AG08395 (cell line): ENCODE measurements at places on chromosomes 4 and X.

DNA sequence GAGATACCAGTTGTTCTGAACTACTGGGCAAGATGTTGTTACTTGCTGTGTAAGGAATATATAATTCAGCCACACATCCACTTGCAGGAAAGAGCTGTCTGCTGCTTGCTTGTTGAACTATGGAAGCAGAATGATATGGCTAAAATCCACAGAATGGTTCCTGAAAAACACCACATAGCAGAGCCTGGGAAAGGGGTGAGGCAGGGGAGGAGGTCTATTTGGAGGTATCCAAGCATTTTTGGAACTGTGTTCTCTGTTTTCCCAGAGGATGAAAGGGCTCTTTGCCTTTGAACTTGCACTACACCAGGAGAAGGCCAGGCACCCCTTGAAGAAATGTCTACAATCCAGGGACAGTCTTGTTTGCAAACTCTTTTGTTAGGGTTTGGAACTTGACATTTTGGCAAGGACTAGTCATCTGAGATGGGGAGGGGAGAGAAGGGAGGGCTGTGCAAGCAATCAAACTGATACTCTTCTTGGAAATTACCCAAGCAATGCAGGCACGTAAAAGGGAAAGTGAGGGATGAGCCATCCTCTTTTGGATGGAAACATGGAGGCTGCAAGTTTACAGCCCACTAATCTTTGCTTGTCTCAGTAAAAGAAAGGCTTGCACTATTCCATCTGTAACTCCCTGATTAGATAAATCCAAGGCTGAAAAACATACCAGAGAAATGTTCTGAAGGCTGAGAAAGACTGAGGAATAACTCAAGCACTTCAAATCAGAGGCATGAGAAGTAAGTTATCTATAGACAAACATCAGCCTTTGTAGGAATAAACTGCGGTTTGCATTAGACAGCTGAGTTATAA, 141.0 kb downstream of the TSPAN5 start:
- no peak for DNase-seq

DNA sequence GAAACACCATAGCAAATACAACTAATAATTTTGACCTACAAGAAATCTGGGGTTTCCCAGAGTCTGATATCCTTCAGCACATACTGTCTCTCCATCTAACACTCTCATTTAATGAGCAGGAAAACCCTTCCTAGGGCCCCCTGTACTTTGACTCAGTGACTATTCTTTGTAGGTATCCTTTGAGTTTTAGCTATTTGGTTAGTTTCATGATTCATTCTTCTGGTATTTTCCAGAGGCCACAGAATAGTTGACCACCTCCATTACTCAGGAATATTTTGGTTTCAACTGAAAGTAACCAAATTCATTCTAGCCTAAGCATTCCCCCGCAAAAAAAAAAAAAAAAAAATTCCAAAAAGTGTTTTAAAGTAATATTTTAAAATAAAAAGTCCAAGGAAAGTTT, 140.0 kb downstream of the IDS start:
- peak; percentile 22 for DNase-seq

DNA sequence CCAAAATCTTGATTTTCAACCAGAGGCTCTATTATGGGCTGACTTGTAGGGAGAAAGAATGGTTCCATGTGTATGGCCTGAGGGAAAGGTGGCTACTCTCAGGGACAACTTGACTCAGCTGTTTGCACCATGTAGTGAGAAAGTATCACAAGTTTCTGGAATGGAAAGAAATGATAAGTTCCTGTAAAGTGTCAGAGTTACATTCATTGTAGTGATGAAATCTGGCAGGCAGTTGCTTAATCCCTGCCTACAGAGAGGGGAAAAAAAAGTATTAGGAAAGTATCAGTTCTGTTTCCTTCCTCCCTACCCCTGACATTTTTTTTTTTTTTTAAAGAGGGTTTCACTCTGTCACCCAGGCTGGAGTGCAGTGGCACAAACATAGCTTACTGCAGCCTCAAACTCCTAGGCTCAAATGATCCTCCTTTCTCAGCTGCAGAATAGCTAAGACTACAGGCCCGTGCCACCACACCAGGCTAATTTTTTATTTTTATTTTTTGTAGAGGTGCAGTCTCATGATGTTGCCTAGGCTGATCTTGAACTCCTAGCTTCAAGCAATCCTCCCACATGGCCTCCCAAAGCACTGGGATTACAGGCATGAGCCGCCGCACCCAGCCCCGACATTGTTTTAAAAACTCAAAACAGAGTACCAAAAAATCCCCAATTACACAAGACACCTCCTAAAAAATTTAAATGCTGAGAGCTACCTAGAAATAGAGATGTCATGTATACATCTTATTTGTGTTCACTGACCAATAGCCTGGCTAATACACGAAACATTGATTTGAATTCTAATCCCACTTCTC, 4.8 kb upstream of the FBXL5 start:
- peak; percentile 31 for DNase-seq

DNA sequence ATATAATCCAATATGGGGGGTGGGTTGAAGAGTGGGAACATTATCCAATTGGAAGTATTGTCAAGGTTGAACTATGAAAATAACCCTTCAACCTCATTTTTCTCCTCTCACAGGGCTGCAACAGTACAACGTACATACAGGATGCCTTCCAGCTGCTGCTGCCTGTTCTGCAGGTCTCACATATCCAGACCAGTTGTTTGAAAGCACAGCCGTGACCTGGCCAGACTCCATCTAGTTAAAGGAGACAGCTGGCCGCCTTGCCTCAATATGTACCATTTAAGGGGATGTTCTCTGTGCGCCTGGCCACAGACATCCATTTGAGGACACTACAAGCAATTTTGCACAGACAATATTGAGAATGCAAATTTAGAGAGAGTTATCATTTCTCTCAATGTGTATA, 75.7 kb downstream of the FAM114A1 start:
- no peak for DNase-seq
